Urinary bladder (tissue), 4 donors: ENCODE measurements at places on chromosomes 1 and 21. TPM values are rescaled to one million over a fixed set of nuclear protein-coding genes. Genes with fewer than 3 reads are reported as not detected.

LIN9 gene
- total RNA-seq: 11.3 TPM

ALPL gene
- 1.5 TPM for total RNA-seq

ESRRG gene
- total RNA-seq: 14.0 TPM

ELAVL4 gene
- 5.7 TPM for total RNA-seq

NHLH1 gene
- total RNA-seq: not detected

USF1 gene
- 46.7 TPM for total RNA-seq

SPATA45 gene
- not detected for total RNA-seq

REN gene
- total RNA-seq: 0.26 TPM

PTGS2 gene
- 14.0 TPM for total RNA-seq

LIN28A gene
- not detected for total RNA-seq
